ENCODE measurements at places on chromosomes 12 and 14. TPM values are rescaled to one million over a fixed set of nuclear protein-coding genes. Genes with fewer than 3 reads are reported as not detected.
A peak's percentile ranks its signal among the peaks of the same experiment; 100 is the strongest.

The ASCL1 gene
- total RNA-seq: 0.15 TPM

The FAM234B gene
- total RNA-seq: 2.7 TPM

The GPD1 gene
- total RNA-seq: 1.0 TPM

The ISM2 gene
- not detected for total RNA-seq

The SYCP3 gene
- not detected for total RNA-seq

The ENDOU gene
- total RNA-seq: 0.42 TPM

The CMA1 gene
- not detected for total RNA-seq

The TRAFD1 gene
- 38.8 TPM for total RNA-seq

The MMP17 gene
- total RNA-seq: 1.4 TPM

The SDSL gene
- total RNA-seq: 25.5 TPM

The STAC3 gene
- total RNA-seq: 5.0 TPM

The RPL6 gene
- 1,147 TPM for total RNA-seq

The GSC gene
- total RNA-seq: not detected

The DEPDC4 gene
- 1.9 TPM for total RNA-seq

GRCh38 chr12:19833775-19834501 lies 394.6 kb downstream of the AEBP2 start:
- no peaks in the 10 kb centered on the region for H3K4me1 ChIP-seq
- no peak for DNase-seq
- no peak overlapping the region for H3K4me3 ChIP-seq

DNA sequence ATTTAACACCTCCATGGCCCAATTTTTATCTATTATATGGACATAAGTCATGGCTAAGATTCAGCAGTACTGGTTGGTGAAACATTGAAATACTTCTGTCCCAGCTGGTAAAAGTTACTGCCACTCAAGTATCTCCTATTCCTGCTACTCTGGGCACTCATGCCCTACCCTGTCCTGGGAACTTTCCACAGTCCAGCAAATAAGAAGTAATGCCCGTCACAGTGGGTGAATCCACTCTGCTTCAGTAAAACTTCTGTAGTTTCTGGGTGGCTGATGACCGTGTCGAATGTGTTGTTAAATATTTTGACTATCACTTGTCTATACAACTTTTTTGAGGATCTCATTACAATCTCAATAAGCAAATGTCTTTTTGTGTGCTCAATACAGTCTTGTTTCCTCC lies 209.3 kb upstream of the IGF1 start:
- H3K4me1 ChIP-seq: peaks cover 40% of the 10 kb centered on the region
- H3K27ac ChIP-seq: peak overlapping the region; percentile 21
- peak overlapping the region; percentile 2 for H3K4me3 ChIP-seq
- no peaks in the 10 kb centered on the region for H3K27me3 ChIP-seq

- H3K36me3 ChIP-seq: no peaks in the 10 kb centered on the region
- no peak for DNase-seq
- H3K27me3 ChIP-seq: no peaks in the 10 kb centered on the region
- no peaks in the 10 kb centered on the region for H3K4me1 ChIP-seq
- no peak overlapping the region for H3K27ac ChIP-seq
Observed at GRCh38 chr12:84634526-84634925, 278.1 kb downstream of the SLC6A15 start.

- H3K27ac ChIP-seq: no peak overlapping the region
- H3K4me3 ChIP-seq: no peak overlapping the region
- H3K27me3 ChIP-seq: peaks cover 67% of the 10 kb centered on the region
- no peak for DNase-seq
- no peaks in the 10 kb centered on the region for H3K4me1 ChIP-seq
Observed at GRCh38 chr14:95910628-95911027, 34.0 kb downstream of the TUNAR start.

DNA sequence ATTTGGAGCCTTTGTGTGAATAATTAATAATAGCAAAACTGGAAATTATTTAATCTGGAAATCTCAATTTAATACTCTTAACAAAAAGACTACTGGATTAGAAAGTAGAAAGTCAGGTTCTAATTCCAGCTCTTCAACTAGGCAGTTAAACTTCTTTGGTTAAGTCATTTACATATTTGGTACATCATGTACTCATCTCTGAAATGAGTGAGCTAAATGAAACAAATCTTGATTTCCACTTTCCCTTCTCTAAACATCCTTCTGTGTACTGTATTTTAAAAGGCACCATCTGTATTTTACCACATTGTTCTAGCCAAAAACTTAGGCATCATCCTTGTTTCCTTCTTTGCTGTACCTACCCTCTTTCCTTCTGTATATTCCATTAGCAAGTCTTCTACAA lies 26.9 kb downstream of the CRADD start:
- no peaks in the 10 kb centered on the region for H3K36me3 ChIP-seq
- H3K27me3 ChIP-seq: no peaks in the 10 kb centered on the region
- H3K27ac ChIP-seq: no peak overlapping the region
- DNase-seq: no peak

DNA sequence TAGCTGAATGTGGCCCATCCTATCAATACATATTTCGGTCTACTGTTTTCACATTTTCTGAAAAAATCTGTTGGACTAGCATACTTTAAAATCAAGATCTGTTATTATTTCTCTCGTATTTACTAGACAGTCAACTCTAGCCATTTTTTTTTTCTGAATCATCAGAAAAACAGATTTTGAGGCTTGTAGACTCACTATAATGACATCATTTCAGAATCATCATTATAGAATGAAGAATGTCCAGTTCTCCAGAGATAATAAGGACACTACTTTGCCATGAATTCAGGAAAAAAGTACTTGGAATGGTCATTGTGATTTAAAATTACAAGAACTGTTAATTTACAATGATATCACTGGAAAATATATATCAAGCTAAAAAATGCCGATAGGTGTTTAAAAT lies 589.8 kb downstream of the KCNH5 start:
- H3K27me3 ChIP-seq: no peaks in the 10 kb centered on the region
- H3K36me3 ChIP-seq: no peaks in the 10 kb centered on the region
- no peak for DNase-seq
- no peaks in the 10 kb centered on the region for H3K4me1 ChIP-seq

- H3K27ac ChIP-seq: peak overlapping the region; percentile 100
- H3K4me1 ChIP-seq: peaks cover 18% of the 10 kb centered on the region
- peaks cover 86% of the 10 kb centered on the region for H3K27me3 ChIP-seq
- DNase-seq: peak; percentile 92
- peak overlapping the region; percentile 88 for H3K4me3 ChIP-seq
- H3K36me3 ChIP-seq: peaks cover 29% of the 10 kb centered on the region
Observed at GRCh38 chr12:132445884-132446632, 43.9 kb upstream of the FBRSL1 start.

DNA sequence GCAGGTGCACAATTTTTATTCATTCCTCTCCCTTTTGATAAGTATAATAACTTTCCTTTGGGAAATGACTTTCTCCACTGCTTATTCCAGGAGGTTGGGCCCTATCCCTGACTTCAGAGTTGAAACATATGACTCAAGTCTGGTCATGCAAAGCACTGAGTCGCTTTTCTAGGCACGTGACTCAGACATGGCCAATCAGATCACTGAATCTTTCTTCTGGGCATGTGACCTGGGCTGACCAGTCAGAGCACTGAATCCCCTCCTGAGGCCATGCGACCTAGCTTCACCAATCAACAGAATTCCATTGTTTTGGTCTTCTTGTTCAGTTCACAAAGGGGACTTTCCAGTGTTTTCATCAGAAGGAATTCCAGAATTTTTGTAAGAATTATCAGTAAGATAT lies 377.1 kb upstream of the KITLG start:
- no peak overlapping the region for H3K4me3 ChIP-seq
- no peaks in the 10 kb centered on the region for H3K36me3 ChIP-seq
- DNase-seq: no peak

- no peaks in the 10 kb centered on the region for H3K4me1 ChIP-seq
- H3K36me3 ChIP-seq: no peaks in the 10 kb centered on the region
- H3K27ac ChIP-seq: no peak overlapping the region
- H3K4me3 ChIP-seq: no peak overlapping the region
- H3K27me3 ChIP-seq: peaks cover 71% of the 10 kb centered on the region
Observed at GRCh38 chr14:105733081-105734065, 207.0 kb downstream of the TMEM121 start.

- peaks cover 6% of the 10 kb centered on the region for H3K36me3 ChIP-seq
- DNase-seq: no peak
- H3K27ac ChIP-seq: no peak overlapping the region
- no peak overlapping the region for H3K4me3 ChIP-seq
Observed at GRCh38 chr12:52311285-52311648, 9.9 kb downstream of the KRT83 start.

- no peaks in the 10 kb centered on the region for H3K27me3 ChIP-seq
- H3K4me1 ChIP-seq: no peaks in the 10 kb centered on the region
- no peak overlapping the region for H3K4me3 ChIP-seq
Observed at GRCh38 chr12:10406725-10407124, 2.8 kb downstream of the KLRC4 start.

GRCh38 chr12:104439137-104439536 lies 17.6 kb upstream of the CHST11 start:
- no peaks in the 10 kb centered on the region for H3K36me3 ChIP-seq
- H3K27ac ChIP-seq: no peak overlapping the region
- H3K27me3 ChIP-seq: peaks cover 95% of the 10 kb centered on the region

DNA sequence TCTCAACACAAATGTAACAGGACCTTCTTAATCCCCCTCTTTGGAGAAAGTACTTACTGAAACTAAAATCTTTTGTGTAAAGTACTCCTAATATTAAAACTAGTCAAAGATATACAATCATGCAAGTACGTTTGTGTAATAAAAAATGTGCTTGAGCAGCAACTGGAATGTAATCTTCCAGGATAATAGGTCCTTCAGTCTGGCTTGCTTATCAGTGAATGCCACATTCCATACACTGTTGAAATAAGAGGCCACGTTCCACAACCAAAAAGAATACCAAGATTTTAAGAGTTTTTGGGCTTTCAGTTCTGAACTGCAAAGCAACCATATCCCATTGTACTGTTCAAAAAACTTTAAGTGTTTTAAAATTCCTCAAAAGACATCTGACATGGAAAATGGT lies 26.2 kb upstream of the GRIN2B start:
- no peaks in the 10 kb centered on the region for H3K4me1 ChIP-seq
- no peaks in the 10 kb centered on the region for H3K36me3 ChIP-seq
- H3K4me3 ChIP-seq: no peak overlapping the region
- H3K27ac ChIP-seq: no peak overlapping the region
- peaks cover 85% of the 10 kb centered on the region for H3K27me3 ChIP-seq

- no peak for DNase-seq
- no peak overlapping the region for H3K4me3 ChIP-seq
- H3K27ac ChIP-seq: no peak overlapping the region
Observed at GRCh38 chr12:39199351-39199750, 243.6 kb downstream of the KIF21A start.

- H3K4me1 ChIP-seq: no peaks in the 10 kb centered on the region
- H3K4me3 ChIP-seq: no peak overlapping the region
- DNase-seq: no peak
- no peak overlapping the region for H3K27ac ChIP-seq
Observed at GRCh38 chr14:90587252-90587910, 190.6 kb downstream of the CALM1 start.

DNA sequence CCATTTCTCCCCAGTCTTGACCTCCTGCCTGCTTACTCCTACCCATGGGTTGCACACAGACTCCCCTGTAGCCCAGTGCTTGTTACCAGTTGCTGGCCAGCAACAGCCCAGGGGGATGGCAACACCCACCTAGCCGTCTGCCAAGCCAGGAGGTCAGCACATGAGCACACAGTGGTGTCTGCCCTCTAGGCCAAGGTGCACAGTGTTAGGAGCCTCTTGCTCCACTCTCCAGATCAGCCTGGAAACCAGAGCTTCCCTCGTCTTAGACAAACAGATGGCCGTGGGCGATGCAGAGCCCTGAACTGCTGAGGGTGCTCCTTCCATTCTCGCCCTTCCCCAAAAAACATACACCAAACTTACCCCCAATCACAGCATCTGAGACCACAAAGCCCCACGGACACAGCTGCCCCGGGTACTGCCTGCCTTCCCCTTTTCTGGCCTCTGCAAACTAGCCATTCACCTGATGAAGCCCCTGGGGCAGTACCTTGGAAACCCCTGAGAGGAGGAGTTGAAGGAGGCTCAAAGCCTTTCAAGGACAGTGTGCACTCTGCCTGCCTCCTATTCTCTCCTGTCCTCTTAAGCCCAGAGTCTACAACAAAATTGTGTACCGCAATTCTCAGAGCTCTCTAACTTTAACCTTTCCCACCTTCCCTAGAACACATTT lies 1.0 kb upstream of the GPD1 start:
- no peak for DNase-seq
- H3K36me3 ChIP-seq: peaks cover 9% of the 10 kb centered on the region
- no peak overlapping the region for H3K4me3 ChIP-seq
- H3K27ac ChIP-seq: no peak overlapping the region
- H3K27me3 ChIP-seq: peaks cover 24% of the 10 kb centered on the region

Measured in Calu3 (cell line).